CD4-positive, alpha-beta T cell (primary cell): ENCODE measurements at places on chromosomes 16 and 17.

DNA sequence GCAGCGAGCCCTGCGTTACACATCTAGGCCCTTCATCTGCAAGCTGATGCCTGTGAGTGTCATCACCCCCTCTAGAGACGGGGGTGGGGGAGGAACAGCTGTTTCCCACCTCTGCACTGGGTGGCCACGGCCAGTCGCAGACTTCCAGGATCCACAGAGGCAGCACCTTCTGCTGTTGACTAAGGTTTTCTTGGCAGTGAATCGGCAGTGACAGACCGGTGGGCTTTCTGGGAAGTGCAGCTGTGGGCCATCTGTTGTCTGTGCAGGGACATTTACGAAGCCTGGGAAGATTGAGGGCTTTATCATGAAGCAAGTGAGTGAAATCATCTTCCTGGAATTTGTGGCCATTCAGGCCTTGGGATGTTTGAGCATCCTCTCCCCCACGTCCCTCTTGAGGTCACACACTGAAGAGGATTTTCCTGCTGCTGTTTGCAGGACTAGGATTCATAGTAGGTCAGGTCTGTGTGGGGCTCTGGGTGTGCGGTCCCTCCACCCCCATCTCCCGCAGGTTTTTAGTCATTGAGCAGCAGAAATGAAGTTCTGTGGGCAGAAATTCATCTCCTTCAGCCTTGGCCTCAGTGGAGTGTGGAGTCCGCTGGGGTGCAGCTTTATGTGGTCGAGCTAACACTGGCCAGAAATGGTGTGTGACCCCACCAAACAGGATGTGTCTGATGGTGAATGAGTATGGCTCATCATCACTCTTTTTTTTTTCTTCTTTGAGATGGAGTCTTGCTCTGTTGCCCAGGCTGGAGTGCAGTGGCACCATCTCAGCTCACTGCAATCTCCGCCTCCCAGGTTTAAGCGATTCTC is 12.0 kb downstream of the PGS1 start:
- DNase-seq = no peak

- DNase-seq = peak; percentile 46
Observed at GRCh38 chr17:80649672-80650330, 105.2 kb downstream of the RPTOR start.

GRCh38 chr16:87250431-87250960 is 66.7 kb downstream of the C16orf95 start:
- no peak for DNase-seq

GRCh38 chr17:980406-981291 is 1.1 kb upstream of the NXN start:
- peak; percentile 80 for DNase-seq
